Heart right ventricle (tissue), 16 donors: ENCODE measurements at places on chromosomes 13 and 19. TPM values are rescaled to one million over a fixed set of nuclear protein-coding genes. Genes with fewer than 3 reads are reported as not detected.

The FAM83E gene
- not detected for total RNA-seq

The IGFLR1 gene
- total RNA-seq = 1.6 TPM

GRCh38 chr13:112325142-112325808 is 50.9 kb upstream of the SPACA7 start:
- H3K4me3 ChIP-seq = no peak overlapping the region
- H3K27ac ChIP-seq = no peak overlapping the region
- H3K36me3 ChIP-seq = no peaks in the 10 kb centered on the region

The ZNF823 gene
- total RNA-seq = 2.2 TPM

The FFAR1 gene
- not detected for total RNA-seq

- no peak for DNase-seq
- no peak overlapping the region for H3K4me3 ChIP-seq
These were observed 154.7 kb upstream of the TSC22D1 start for GRCh38 chr13:44730851-44731250.

- peaks cover 2% of the 10 kb centered on the region for H3K27me3 ChIP-seq
- no peak for DNase-seq
- H3K36me3 ChIP-seq = no peaks in the 10 kb centered on the region
- no peak overlapping the region for H3K27ac ChIP-seq
- H3K4me3 ChIP-seq = no peak overlapping the region
These were observed 9.0 kb upstream of the CEACAM5 start for GRCh38 chr19:41699231-41699967.

DNA sequence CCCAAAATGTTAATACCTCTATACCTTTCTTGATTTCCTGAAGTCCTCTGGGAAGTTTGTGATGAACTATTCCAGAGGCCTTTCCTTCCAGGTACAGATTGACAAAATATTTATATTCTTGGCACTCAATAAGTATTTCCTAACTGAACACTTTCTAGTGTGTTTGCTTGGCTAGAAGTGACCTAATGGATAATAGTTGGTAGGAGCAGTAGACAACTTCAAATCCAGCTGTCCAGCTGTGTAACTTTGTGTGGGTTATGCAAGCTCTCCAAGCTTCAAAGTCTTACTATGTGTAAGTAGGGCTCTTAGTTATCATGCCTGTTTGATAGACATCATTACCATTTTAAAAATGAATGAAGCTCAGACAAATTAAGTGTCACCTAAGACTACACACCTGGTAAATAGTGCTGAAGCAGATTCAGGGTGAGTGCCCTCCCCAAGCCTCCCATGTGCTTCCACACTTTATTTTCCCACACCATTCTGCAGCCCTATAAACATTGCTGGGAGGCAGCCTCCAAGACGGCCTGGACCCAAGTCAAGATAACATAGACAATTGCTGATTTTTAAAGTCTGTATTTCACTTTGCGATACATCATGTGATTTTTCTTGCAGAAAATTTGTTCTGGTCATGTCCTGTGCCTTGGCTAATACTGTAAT is 196.6 kb downstream of the NALCN start:
- no peaks in the 10 kb centered on the region for H3K27me3 ChIP-seq
- H3K4me1 ChIP-seq = no peaks in the 10 kb centered on the region
- H3K4me3 ChIP-seq = no peak overlapping the region
- no peak overlapping the region for H3K27ac ChIP-seq

The C19orf33 gene
- 2.9 TPM for total RNA-seq

DNA sequence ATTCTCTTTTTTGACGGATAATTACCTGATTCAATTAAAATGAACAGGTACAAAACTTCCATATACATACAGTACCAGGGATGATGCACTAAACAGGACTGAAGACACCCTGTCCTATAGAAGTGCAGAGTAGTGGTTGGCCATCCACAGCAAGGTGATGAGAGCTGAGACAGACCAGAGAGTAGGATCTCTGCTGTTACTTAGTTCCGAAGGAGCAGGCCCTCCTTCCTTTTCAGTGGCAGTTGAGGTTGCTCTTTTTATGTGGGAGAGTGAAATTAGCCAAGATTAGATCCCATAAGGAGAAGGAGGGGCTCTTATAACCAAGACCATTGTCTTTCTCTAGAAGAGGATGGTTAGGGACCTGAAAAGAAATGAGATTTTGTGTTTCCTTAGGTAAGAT is 4.0 kb downstream of the PDS5B start:
- H3K36me3 ChIP-seq = no peaks in the 10 kb centered on the region
- no peak for DNase-seq
- H3K27me3 ChIP-seq = no peaks in the 10 kb centered on the region
- no peak overlapping the region for H3K27ac ChIP-seq
- no peak overlapping the region for H3K4me3 ChIP-seq

- no peak overlapping the region for H3K27ac ChIP-seq
- H3K36me3 ChIP-seq = no peaks in the 10 kb centered on the region
- DNase-seq = no peak
- no peaks in the 10 kb centered on the region for H3K4me1 ChIP-seq
- H3K4me3 ChIP-seq = no peak overlapping the region
- no peaks in the 10 kb centered on the region for H3K27me3 ChIP-seq
These were observed 2.4 kb downstream of the AURKC start for GRCh38 chr19:57233207-57233606.

GRCh38 chr13:84137292-84137691 is 255.0 kb upstream of the SLITRK1 start:
- H3K27ac ChIP-seq = no peak overlapping the region
- H3K27me3 ChIP-seq = no peaks in the 10 kb centered on the region
- no peaks in the 10 kb centered on the region for H3K4me1 ChIP-seq
- H3K36me3 ChIP-seq = no peaks in the 10 kb centered on the region
- no peak for DNase-seq

DNA sequence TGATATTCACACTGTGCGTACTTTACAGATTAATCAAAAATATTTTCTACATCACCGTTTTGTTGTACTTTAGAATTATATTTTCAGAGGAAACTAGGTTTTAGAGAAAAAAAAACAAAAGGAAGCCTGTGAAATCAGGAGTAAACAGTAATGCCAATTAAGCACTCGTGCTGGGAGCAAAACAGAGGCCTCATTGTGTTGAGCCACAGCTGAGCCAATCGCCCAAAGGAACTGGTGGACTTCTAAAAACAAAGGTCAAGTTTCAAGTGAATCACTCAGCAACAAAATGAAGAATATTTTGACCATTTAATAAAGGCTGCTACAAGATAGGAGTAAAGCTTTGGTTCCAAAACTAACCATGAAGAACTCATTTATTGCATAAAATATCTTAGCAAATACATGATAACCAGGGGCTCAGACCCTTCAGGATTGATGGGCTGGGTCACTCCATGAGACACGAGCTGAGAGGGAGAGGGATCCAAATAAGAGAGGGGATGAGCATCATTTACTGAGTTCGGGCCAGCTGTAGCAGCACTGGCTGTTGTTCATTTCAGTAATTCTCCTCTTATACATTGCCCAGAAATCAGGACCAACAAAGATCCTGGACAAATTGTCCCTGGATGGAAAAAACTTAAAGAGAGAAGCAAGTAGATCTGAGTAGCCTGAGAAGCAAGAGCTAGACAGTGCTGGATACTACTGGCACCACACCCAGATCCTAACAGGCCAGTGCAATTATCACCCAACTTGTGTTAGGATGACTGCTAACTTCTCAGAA is 8.3 kb upstream of the NALCN start:
- H3K27ac ChIP-seq = peak overlapping the region; percentile 38
- no peak overlapping the region for H3K4me3 ChIP-seq
- no peaks in the 10 kb centered on the region for H3K36me3 ChIP-seq
- DNase-seq = no peak

- no peak overlapping the region for H3K27ac ChIP-seq
- no peak overlapping the region for H3K4me3 ChIP-seq
- peaks cover 3% of the 10 kb centered on the region for H3K4me1 ChIP-seq
- H3K36me3 ChIP-seq = no peaks in the 10 kb centered on the region
- H3K27me3 ChIP-seq = no peaks in the 10 kb centered on the region
These were observed 58.8 kb upstream of the C1QTNF9B start for GRCh38 chr13:23956106-23956505.

The GGACT gene
- total RNA-seq = 1.8 TPM

The RNF113B gene
- total RNA-seq = not detected

- H3K4me3 ChIP-seq = no peak overlapping the region
- H3K27me3 ChIP-seq = peaks cover 12% of the 10 kb centered on the region
- no peaks in the 10 kb centered on the region for H3K36me3 ChIP-seq
- DNase-seq = no peak
- H3K27ac ChIP-seq = no peak overlapping the region
These were observed 104.9 kb downstream of the CACNA1A start for GRCh38 chr19:13401388-13401787.

GRCh38 chr13:98945863-98946605 is 31.8 kb downstream of the DOCK9 start:
- no peak overlapping the region for H3K4me3 ChIP-seq
- peaks cover 21% of the 10 kb centered on the region for H3K4me1 ChIP-seq
- peak overlapping the region; percentile 24 for H3K27ac ChIP-seq

GRCh38 chr13:55534306-55534705 is 1606.4 kb upstream of the PRR20A start:
- no peaks in the 10 kb centered on the region for H3K27me3 ChIP-seq
- no peak overlapping the region for H3K27ac ChIP-seq
- H3K36me3 ChIP-seq = no peaks in the 10 kb centered on the region
- H3K4me1 ChIP-seq = no peaks in the 10 kb centered on the region
- no peak overlapping the region for H3K4me3 ChIP-seq
- no peak for DNase-seq

The ADGRE3 gene
- not detected for total RNA-seq

GRCh38 chr13:111287201-111287600 is 33.2 kb upstream of the TEX29 start:
- H3K4me1 ChIP-seq = peaks cover 24% of the 10 kb centered on the region
- H3K27me3 ChIP-seq = no peaks in the 10 kb centered on the region

DNA sequence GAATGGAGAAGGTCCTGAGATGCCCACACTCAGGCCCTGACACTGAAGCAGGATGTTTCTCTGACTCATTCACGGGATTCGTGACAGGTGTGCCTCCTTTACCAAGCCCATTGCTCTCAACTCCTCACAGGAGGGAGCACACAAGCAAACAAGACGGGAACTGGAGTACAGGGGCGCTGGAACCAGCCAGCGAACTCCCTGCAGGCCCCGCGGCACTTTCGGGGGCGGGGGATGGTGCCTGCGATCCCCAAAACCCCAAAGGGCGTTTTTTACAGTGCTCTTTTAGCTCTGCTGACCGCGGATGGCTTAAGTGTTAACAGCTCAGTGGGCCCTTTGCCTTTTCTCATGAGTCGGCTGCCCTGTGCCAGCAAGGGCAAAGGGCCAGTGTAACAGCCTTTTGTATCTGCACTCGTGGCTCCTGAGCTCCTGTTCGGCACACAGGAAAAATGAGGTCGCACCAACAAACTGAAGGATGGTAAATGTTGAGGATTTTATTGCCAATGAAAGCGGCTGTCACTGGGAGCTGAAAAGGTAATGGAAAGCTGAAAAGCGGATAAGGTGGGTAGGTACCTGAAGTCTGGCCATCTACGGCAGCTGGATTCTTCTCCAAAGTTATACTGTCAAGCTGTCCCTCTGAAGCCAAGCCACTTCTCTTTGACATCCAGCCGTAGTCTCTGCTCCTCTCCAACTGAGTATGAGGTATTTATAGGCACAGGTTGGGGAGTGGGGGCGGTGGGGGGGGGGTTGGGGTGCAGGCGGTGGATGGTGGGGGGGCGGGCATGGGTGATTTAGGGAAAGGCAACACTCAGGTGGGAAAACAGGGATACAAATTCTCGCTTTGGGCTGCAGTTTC is 65.0 kb upstream of the TRPC4 start:
- peak overlapping the region; percentile 50 for H3K4me3 ChIP-seq
- no peaks in the 10 kb centered on the region for H3K4me1 ChIP-seq
- H3K36me3 ChIP-seq = no peaks in the 10 kb centered on the region
- peak overlapping the region; percentile 54 for H3K27ac ChIP-seq

- no peaks in the 10 kb centered on the region for H3K4me1 ChIP-seq
- no peak for DNase-seq
- H3K4me3 ChIP-seq = no peak overlapping the region
- H3K27ac ChIP-seq = no peak overlapping the region
- no peaks in the 10 kb centered on the region for H3K27me3 ChIP-seq
These were observed 541.4 kb downstream of the DACH1 start for GRCh38 chr13:71325556-71325955.

GRCh38 chr13:66835040-66835628 is 395.0 kb downstream of the PCDH9 start:
- peak overlapping the region; percentile 22 for H3K27ac ChIP-seq
- no peaks in the 10 kb centered on the region for H3K36me3 ChIP-seq
- no peaks in the 10 kb centered on the region for H3K27me3 ChIP-seq
- no peak overlapping the region for H3K4me3 ChIP-seq
- peak; percentile 90 for DNase-seq

DNA sequence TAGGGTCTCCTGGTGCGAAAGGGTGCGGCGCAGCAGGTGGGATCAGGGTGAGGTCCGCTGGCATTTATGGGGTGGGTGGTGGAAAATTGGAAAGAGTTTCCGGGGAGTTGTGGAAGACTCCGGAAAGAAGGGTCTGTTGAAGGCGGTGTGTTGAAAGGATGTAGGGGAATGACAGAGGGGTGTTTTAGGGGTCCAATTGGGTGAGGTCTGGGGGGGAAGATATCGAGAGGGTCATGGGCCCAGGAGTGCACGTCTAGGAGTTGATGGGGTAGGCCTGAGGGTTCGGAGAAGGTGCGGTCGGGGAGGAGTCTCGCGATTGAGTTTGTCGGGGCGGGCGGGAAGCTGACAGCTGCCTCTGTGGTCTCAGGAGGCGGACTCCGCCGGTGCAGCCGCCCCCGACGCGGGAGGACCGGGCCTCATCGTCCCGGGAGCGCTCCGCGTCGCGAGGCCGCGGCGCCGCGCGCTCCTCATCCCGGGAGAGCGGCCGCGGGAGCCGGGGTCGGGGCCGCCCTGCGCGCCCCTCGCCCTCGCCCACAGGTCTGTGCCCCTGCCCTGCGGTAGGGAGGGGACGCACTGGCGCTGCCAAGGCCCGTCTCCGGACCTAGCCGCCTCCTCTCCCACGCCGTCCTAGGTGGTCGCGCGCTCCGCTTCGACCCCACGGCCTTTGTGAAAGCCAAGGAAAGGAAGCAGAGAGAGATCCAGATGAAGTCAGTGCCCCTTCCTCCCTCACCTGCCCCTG is 7.0 kb downstream of the PGLYRP1 start:
- no peak for DNase-seq
- peaks cover 6% of the 10 kb centered on the region for H3K36me3 ChIP-seq
- peak overlapping the region; percentile 81 for H3K4me3 ChIP-seq
- H3K27ac ChIP-seq = no peak overlapping the region

- no peaks in the 10 kb centered on the region for H3K27me3 ChIP-seq
- peak overlapping the region; percentile 18 for H3K4me3 ChIP-seq
- no peak for DNase-seq
These were observed 687 bp downstream of the PLEKHA4 start for GRCh38 chr19:48867746-48868113.

GRCh38 chr19:55106591-55106990 is 10.8 kb downstream of the PPP1R12C start:
- no peak for DNase-seq
- peaks cover 19% of the 10 kb centered on the region for H3K36me3 ChIP-seq
- no peak overlapping the region for H3K27ac ChIP-seq

- H3K4me3 ChIP-seq = no peak overlapping the region
- no peak for DNase-seq
- no peaks in the 10 kb centered on the region for H3K36me3 ChIP-seq
- no peak overlapping the region for H3K27ac ChIP-seq
- no peaks in the 10 kb centered on the region for H3K4me1 ChIP-seq
These were observed 12.5 kb upstream of the CYP2A6 start for GRCh38 chr19:40862785-40863184.

- DNase-seq = peak; percentile 62
- peaks cover 65% of the 10 kb centered on the region for H3K4me1 ChIP-seq
These were observed 15.7 kb downstream of the STK11 start for GRCh38 chr19:1220976-1221903.

- no peak for DNase-seq
- no peaks in the 10 kb centered on the region for H3K36me3 ChIP-seq
- H3K4me3 ChIP-seq = no peak overlapping the region
- no peak overlapping the region for H3K27ac ChIP-seq
- no peaks in the 10 kb centered on the region for H3K4me1 ChIP-seq
These were observed 86.2 kb upstream of the HTR2A start for GRCh38 chr13:46982856-46983582.

- no peak overlapping the region for H3K4me3 ChIP-seq
- H3K4me1 ChIP-seq = no peaks in the 10 kb centered on the region
- H3K27ac ChIP-seq = no peak overlapping the region
- no peaks in the 10 kb centered on the region for H3K36me3 ChIP-seq
These were observed 146.8 kb upstream of the TSHZ3 start for GRCh38 chr19:31496076-31496475.
